ENCODE measurements at places on chromosomes 12 and 14. TPM values are rescaled to one million over a fixed set of nuclear protein-coding genes. Genes with fewer than 3 reads are reported as not detected.

Gene C12orf54
- not detected for total RNA-seq

Gene COPS7A
- total RNA-seq = 67.8 TPM

Gene LAG3
- 3.3 TPM for total RNA-seq

Gene PAX9
- 5.2 TPM for total RNA-seq

Gene ACOT6
- total RNA-seq = not detected

Gene ZDHHC17
- 25.3 TPM for total RNA-seq

Gene LMNTD1
- total RNA-seq = not detected

Gene CACNA2D4
- total RNA-seq = 1.7 TPM

Gene LRFN5
- not detected for total RNA-seq

Gene NYNRIN
- 0.27 TPM for total RNA-seq

DNA sequence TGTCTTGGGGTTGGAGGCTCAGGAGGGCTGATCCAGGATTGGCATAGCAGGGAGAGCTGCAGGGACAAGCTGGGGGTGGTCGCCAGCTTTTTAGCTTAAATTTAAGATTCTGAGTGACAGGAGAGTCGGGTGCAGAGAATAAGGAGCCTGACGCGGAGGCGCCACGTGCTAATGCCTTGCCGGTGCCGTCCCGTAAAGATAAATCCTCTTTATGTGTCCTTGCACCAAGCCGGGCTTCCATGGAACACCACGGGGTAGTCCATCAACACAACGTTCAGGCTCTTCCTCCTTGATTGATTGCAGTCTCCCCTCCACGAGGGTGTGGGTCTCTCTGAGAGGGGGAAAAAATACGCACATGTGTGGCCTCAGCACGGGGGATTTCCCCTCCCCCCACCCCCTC is 3.9 kb downstream of the DLK1 start:
- no peaks in the 10 kb centered on the region for H3K4me1 ChIP-seq
- no peak for DNase-seq
- H3K27ac ChIP-seq = no peak overlapping the region
- H3K4me3 ChIP-seq = no peak overlapping the region
- no peaks in the 10 kb centered on the region for H3K36me3 ChIP-seq

GRCh38 chr14:88384718-88385117 is 739 bp upstream of the SPATA7 start:
- H3K27ac ChIP-seq = no peak overlapping the region
- H3K27me3 ChIP-seq = no peaks in the 10 kb centered on the region
- DNase-seq = no peak
- H3K36me3 ChIP-seq = no peaks in the 10 kb centered on the region

- H3K27me3 ChIP-seq = no peaks in the 10 kb centered on the region
- no peaks in the 10 kb centered on the region for H3K4me1 ChIP-seq
- H3K27ac ChIP-seq = no peak overlapping the region
- no peak overlapping the region for H3K4me3 ChIP-seq
- no peak for DNase-seq
- no peaks in the 10 kb centered on the region for H3K36me3 ChIP-seq
These were observed 390.7 kb downstream of the VRK1 start for GRCh38 chr14:97187916-97188315.

DNA sequence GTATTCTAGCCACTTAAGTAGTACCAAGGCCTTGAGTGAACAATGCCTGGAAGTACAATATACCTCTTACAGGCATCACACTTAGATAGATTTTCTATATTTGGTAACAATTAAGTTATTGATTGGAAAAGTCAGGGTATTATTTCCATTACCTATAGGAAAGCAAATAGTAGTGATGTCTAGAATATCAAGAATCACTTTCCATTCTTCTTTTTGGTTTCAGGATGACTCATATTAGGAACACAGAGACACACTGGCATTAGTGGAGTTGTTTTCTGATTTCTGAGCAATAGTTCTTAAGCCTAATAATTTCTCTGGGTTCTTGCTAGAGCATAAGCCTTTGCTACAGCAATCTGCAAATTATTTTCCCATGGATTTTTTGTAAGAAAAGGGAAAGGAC is 1640.0 kb upstream of the SEL1L start:
- H3K36me3 ChIP-seq = no peaks in the 10 kb centered on the region
- H3K27me3 ChIP-seq = no peaks in the 10 kb centered on the region
- no peak for DNase-seq
- H3K4me3 ChIP-seq = no peak overlapping the region
- H3K27ac ChIP-seq = no peak overlapping the region

- H3K4me3 ChIP-seq = no peak overlapping the region
- no peak for DNase-seq
- H3K27me3 ChIP-seq = peaks cover 22% of the 10 kb centered on the region
- no peak overlapping the region for H3K27ac ChIP-seq
- no peaks in the 10 kb centered on the region for H3K4me1 ChIP-seq
These were observed 290.5 kb downstream of the NUAK1 start for GRCh38 chr12:105848286-105848685.

DNA sequence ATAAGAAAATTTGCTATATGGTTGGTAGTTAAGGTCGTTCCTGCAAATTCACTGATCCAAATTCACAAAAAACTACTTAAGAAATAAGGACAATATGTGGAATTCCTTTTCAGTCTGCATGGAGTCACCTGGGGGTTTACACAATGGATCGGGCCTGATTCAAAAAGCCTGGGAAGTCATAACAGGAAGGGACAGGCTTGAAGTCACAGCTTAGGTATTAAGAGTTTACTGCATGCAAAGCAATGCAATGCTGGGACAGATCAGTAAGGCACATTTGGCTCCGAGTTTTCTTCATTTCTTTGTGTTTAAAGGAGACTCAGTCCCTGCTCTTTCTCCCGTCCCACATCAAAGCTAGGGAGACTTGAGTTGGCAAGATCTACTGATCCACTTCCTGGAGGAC is 153.3 kb downstream of the NTF3 start:
- no peak overlapping the region for H3K4me3 ChIP-seq
- peaks cover 14% of the 10 kb centered on the region for H3K27me3 ChIP-seq
- no peak overlapping the region for H3K27ac ChIP-seq
- no peaks in the 10 kb centered on the region for H3K36me3 ChIP-seq
- no peak for DNase-seq
- peaks cover 8% of the 10 kb centered on the region for H3K4me1 ChIP-seq

- no peaks in the 10 kb centered on the region for H3K36me3 ChIP-seq
- no peaks in the 10 kb centered on the region for H3K4me1 ChIP-seq
- no peak for DNase-seq
- H3K4me3 ChIP-seq = no peak overlapping the region
- no peaks in the 10 kb centered on the region for H3K27me3 ChIP-seq
- no peak overlapping the region for H3K27ac ChIP-seq
These were observed 14.7 kb downstream of the SUSD6 start for GRCh38 chr14:69626132-69626500.

DNA sequence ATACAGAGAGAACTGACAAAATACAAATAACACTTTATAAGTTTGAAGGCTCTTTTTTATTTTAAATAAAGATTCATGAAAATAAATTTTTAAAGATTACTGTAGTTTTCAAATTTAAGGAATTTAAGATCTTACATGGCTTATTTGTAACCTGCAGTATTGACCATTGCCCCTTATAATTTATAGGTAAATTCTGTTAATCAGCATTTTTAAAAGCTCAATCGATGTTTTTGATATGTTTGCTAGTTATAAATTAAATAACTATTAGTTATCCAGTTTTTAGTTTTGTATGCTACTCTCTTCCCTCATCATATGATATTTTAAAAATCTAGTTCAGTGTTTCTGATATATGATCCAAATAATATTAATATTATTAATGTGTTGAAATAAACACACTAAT is 109.9 kb downstream of the MON2 start:
- H3K27me3 ChIP-seq = no peaks in the 10 kb centered on the region
- 0 out of 2 replicates have a peak, but pooled peaks cover 3% of the 10 kb centered on the region for H3K36me3 ChIP-seq
- no peak for DNase-seq
- no peak overlapping the region for H3K4me3 ChIP-seq

DNA sequence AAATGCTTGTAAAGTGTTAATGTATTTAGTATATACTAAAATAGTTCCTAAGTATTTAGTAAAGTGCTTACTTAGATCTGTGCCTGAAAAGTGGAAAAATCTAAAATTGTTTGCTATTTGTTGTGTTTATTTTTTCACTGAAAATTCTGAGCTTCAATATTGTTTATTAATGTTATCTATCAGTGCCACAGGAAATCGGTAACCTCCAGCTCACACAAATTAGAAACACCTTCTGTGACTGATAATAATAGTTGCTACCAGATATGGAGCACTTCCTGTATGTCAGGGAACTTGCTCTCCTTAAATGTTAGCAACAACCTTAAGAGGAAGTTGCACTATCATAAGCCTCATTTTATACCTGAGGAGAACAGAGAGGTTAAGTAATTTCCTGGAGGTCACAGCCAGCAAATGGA is 723 bp upstream of the LRP10 start:
- DNase-seq = no peak
- no peaks in the 10 kb centered on the region for H3K27me3 ChIP-seq
- H3K4me3 ChIP-seq = peak overlapping the region; percentile 71
- H3K36me3 ChIP-seq = peaks cover 3% of the 10 kb centered on the region
- H3K4me1 ChIP-seq = peaks cover 28% of the 10 kb centered on the region
- H3K27ac ChIP-seq = peak overlapping the region; percentile 98

GRCh38 chr14:46574221-46574977 is 77.2 kb downstream of the RPL10L start:
- no peaks in the 10 kb centered on the region for H3K4me1 ChIP-seq
- no peaks in the 10 kb centered on the region for H3K27me3 ChIP-seq
- no peak for DNase-seq
- no peaks in the 10 kb centered on the region for H3K36me3 ChIP-seq
- no peak overlapping the region for H3K4me3 ChIP-seq

- H3K27me3 ChIP-seq = no peaks in the 10 kb centered on the region
- peak overlapping the region; percentile 93 for H3K27ac ChIP-seq
- H3K36me3 ChIP-seq = peaks cover 4% of the 10 kb centered on the region
- H3K4me1 ChIP-seq = peaks cover 23% of the 10 kb centered on the region
- peak; percentile 27 for DNase-seq
These were observed 790 bp downstream of the DYNC1H1 start for GRCh38 chr14:101965181-101965544.

- 0 out of 2 replicates have a peak, but pooled peaks cover 3% of the 10 kb centered on the region for H3K27me3 ChIP-seq
- H3K4me1 ChIP-seq = peaks cover 5% of the 10 kb centered on the region
- no peaks in the 10 kb centered on the region for H3K36me3 ChIP-seq
These were observed 91.4 kb downstream of the SETD3 start for GRCh38 chr14:99389174-99389826.

GRCh38 chr14:34383839-34384238 is 78.2 kb downstream of the SPTSSA start:
- H3K27me3 ChIP-seq = no peaks in the 10 kb centered on the region
- H3K4me1 ChIP-seq = 0 out of 2 replicates have a peak, but pooled peaks cover under 1% of the 10 kb centered on the region
- no peak for DNase-seq
- no peak overlapping the region for H3K27ac ChIP-seq

DNA sequence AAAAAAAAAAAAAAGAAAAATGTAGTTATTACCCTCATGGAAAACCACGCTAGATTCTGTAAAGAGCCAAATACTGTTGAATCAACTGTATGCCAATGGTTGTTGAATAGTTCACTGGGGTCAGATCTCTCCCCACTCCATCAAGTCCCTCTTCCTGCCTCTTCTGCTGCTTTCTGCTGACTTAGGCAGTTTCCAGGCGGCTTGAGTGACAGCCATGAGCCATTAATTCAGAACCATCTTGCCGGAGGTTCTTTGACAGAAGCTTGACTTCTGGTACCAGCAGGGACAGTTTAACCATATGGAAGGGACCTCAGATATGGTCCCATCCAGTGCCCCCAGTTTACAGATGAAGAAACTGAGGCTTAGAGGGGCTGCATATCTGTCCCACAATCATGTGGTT is 34.5 kb downstream of the TSPAN11 start:
- H3K36me3 ChIP-seq = no peaks in the 10 kb centered on the region
- DNase-seq = no peak
- no peaks in the 10 kb centered on the region for H3K4me1 ChIP-seq
- H3K4me3 ChIP-seq = no peak overlapping the region
- H3K27me3 ChIP-seq = peaks cover 20% of the 10 kb centered on the region
- H3K27ac ChIP-seq = no peak overlapping the region

GRCh38 chr12:5072311-5072710 is 28.6 kb downstream of the KCNA5 start:
- DNase-seq = no peak
- H3K4me3 ChIP-seq = no peak overlapping the region
- H3K27ac ChIP-seq = no peak overlapping the region
- no peaks in the 10 kb centered on the region for H3K4me1 ChIP-seq
- no peaks in the 10 kb centered on the region for H3K36me3 ChIP-seq
- H3K27me3 ChIP-seq = peaks cover 52% of the 10 kb centered on the region

DNA sequence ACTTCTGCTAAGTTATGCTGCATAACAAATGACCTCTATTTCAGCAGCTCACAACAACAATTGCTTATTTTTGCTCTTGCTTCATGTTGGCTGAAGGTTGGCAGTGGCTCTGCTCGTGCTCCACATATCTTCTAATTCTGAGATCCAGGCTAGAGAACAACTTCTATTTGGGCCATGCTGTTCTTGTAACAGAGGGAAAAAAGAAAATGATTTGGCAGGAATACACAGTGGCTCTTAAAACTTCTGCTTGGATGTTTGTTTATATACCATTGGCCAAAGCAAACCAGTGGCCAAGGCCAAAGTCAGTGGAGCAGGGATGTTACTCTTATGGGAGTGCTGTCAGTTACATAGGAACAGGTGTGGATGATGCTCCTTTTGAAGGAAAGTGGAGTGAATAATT is 32.1 kb downstream of the GPHN start:
- H3K27ac ChIP-seq = no peak overlapping the region
- H3K27me3 ChIP-seq = no peaks in the 10 kb centered on the region
- no peaks in the 10 kb centered on the region for H3K36me3 ChIP-seq
- no peaks in the 10 kb centered on the region for H3K4me1 ChIP-seq
- no peak overlapping the region for H3K4me3 ChIP-seq

GRCh38 chr12:119528241-119528640 is 65.3 kb upstream of the TMEM233 start:
- peaks cover 34% of the 10 kb centered on the region for H3K27me3 ChIP-seq
- H3K36me3 ChIP-seq = no peaks in the 10 kb centered on the region
- no peak overlapping the region for H3K27ac ChIP-seq
- no peak overlapping the region for H3K4me3 ChIP-seq
- no peak for DNase-seq

GRCh38 chr12:28172434-28173030 is 17.7 kb upstream of the CCDC91 start:
- no peaks in the 10 kb centered on the region for H3K27me3 ChIP-seq
- DNase-seq = peak; percentile 36
- H3K4me1 ChIP-seq = no peaks in the 10 kb centered on the region

DNA sequence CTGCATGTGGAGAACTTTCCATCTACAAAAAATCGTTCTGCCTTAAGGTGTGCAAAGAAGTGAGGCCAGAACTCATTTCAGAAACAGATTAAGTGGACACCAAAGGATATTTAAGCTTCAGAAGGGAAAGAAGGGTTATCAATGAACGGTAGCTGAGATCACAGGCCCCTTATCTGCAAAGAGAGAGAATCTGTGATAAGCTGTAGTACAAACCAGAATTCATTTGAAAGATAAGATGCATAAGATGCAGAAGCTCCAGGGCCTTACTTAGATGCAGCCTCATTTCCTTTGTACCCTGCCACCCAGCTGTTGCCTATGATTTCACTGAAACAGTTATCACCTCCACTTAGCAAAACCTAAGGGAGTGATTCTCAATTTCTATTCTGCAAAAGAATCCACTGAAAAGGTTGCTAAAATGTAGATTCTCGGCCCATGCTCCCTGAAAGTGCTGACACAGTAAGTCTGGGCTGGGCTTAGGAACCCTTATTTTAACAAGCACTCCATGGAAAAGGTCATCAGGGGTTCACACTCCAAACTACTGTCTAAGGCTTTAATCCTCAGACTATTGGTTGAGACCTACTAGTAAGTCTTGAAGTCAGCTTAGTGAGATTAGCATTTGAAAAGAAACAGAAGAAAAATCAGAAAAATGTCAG is 64.8 kb downstream of the HELB start:
- no peak for DNase-seq
- H3K4me1 ChIP-seq = no peaks in the 10 kb centered on the region
- no peak overlapping the region for H3K4me3 ChIP-seq
- no peak overlapping the region for H3K27ac ChIP-seq
- no peaks in the 10 kb centered on the region for H3K36me3 ChIP-seq
- peaks cover 28% of the 10 kb centered on the region for H3K27me3 ChIP-seq
